Stimulated activated CD4-positive, alpha-beta T cell treated with anti-CD3 and anti-CD28 coated beads, TNF-alpha, amount 100 ng/mL, for 4 hours (primary cell): ENCODE measurements at places on chromosomes 12 and 14.

GRCh38 chr12:6074427-6074826 is 50.0 kb downstream of the VWF start:
- DNase-seq: no peak

DNA sequence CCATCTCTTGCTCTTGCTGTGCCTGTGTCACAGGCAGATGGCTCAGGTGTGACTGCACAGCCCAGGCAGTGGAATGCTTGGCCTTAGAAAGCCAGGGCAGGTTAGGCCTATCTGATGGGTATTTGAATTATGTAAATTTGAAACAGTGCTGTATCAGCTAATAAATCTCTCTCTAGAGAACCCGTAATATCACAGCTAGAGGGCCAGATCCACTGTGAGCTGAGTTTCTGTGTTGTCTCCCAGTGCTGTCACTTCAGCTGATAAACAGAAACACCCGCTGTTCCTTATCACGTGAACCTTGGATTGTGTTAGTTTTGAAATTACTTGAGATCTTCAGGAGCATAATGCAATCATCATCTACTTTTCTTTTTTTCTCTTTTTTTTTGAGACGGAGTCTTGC is 21.5 kb upstream of the ALDH2 start:
- DNase-seq: no peak

GRCh38 chr14:92668276-92668973 is 80.0 kb downstream of the LGMN start:
- DNase-seq: no peak

DNA sequence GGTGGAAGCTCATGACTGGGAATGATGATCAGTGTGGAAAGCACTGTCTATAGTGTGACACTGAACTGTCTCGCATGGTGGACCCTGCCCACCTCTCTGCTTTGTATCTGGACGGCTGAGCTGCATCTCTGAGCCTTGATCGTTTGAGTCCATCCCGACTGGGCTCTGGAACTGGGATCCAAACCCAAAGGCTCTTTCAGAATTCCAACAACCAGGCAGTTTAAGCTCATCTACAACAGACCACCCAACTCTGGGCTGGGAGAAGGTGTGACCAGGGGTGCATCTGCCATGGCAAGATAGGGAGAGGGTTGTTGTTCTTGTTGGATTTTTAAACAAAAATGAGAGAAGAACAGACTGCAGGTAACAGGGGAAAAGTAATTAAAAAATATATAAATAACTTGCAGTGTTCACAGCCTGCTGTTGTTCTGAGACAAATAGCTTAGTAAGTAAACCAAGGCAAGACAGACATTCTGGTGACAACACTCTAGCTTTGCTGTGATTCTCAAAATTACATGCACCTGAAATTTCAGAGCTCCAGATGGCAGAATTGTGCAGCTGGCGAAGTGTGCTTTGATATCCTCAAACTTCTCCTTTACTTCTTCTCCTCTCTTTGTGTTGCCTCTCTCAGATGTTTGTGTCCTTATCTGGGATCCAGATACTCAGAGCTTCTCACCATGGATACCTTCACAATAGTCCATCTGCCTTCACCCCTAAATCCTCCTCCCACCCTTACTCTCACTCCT is 209.6 kb downstream of the EMP1 start:
- DNase-seq: no peak

GRCh38 chr14:102544747-102545460 is 35.3 kb upstream of the ANKRD9 start:
- no peak for DNase-seq

DNA sequence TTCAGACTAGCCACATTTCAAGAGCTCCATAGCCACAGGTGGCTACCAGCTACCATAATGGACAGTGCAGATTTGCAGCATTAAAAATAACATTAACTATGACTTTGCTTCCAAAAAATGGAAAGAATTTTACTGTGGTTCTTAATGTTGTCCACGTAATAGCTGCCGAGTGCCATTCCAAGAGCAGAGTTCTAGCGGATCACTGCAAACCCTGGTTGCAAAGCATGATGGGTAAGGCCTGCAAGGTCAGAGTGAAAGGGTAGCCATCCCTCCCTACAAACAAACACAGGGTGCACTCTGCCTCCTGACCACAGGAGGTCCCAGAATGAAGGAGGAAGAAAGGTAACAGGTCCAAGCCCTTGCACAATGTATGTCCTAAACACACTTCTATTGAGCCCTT is 157.6 kb downstream of the DPF3 start:
- DNase-seq: no peak

DNA sequence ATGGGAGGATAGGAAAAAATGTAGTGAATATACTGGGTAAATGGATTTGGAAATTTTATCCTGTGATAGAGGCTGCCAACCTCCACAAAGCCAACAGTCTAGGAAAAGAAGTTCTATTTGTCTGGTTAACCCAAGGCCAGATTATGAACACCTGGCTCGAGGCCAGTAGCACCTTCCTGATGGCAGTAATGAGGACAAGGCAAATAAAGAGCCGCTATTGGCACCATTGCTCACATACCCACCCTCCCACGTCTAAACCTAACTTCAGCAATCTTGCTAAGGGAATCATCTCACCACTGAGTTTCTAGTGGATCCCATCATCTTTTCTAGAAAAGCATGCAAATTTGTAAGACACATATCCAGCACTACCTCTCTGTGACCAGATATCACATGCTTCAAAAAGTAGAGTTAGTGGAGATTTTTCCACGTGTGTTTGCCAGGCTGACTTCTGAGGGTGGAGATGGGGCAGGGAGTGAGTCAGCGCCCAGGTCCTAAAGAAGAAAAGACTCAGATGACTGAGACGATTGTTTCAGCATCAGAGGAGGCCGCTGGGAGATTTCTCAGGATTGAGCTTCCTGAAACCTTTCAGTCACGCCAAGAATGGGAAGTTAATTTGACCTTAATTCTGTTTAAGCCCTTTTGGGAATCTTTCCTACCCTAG is 362.9 kb downstream of the EMP1 start:
- DNase-seq: no peak

- DNase-seq: no peak
These were observed 15.5 kb downstream of the SOAT2 start for GRCh38 chr12:53118751-53119300.

GRCh38 chr12:124273630-124274029 is 21.3 kb upstream of the RFLNA start:
- no peak for DNase-seq

- DNase-seq: no peak
These were observed 8.0 kb downstream of the IFT43 start for GRCh38 chr14:75993567-75994041.

GRCh38 chr14:78153064-78153341 is 17.2 kb upstream of the NRXN3 start:
- DNase-seq: no peak

GRCh38 chr12:111748867-111749266 is 17.9 kb upstream of the ALDH2 start:
- no peak for DNase-seq

DNA sequence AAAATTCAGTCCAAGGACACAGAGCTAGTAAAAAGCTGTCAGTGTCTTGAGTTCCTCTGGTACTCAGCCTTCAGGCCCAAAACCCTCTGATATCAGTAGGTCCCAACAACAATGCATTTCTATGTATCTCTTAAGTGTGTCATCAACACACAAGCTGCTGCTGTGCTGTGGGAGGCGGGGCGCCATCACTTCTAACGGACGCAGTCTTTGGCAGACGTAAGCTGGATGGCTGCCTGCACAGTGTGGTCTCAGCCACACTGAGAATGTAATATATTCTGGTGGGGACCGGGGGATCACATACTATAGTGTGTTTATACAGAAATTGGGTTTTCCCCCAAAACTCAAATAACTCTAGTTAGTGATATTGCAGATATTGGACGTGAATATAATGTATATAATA is 123.9 kb downstream of the SUDS3 start:
- no peak for DNase-seq

GRCh38 chr12:76117751-76118150 is 33.3 kb upstream of the NAP1L1 start:
- no peak for DNase-seq

DNA sequence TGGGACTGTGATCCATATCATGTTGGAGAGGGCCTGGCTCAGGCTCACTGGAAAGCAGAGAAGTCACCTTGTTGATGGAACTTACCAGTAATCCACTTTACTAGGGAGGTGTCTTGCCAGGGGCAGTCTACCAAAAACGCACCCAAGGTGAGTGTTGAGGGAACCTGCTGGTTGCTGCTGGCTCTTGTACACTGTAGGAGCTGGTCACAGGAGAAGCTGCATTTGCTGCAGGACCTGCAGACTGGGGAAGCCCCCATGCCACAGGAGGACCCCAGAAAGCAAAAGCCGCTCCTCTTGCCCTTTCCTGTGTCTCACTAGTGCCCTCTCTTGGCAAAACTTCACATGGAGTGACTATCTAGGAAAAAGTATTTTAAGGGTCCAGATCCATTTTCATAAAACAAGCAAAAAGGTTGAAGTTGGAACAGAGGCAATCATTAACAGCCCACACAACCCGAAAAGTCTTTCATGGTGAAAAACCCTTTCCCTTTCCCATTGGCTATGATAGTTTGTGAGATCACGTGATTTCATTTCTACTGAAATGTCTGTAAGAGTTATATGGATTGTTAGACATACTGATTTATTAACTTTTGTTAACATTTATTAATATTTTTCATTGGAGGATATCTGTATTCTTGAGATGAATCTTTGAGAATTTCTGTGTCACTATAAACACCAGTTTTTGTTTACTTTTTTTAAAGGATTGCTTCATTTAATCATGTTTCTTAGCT is 59.2 kb downstream of the RASSF8 start:
- no peak for DNase-seq

GRCh38 chr12:132006056-132006680 is 56.4 kb downstream of the EP400 start:
- DNase-seq: no peak

- DNase-seq: no peak
These were observed 16.1 kb upstream of the SMOC1 start for GRCh38 chr14:69863083-69863482.

GRCh38 chr14:36019126-36019525 is 157.4 kb downstream of the PTCSC3 start:
- no peak for DNase-seq

- DNase-seq: peak; percentile 54
These were observed 75.0 kb downstream of the TGFB3 start for GRCh38 chr14:75906680-75907280.

DNA sequence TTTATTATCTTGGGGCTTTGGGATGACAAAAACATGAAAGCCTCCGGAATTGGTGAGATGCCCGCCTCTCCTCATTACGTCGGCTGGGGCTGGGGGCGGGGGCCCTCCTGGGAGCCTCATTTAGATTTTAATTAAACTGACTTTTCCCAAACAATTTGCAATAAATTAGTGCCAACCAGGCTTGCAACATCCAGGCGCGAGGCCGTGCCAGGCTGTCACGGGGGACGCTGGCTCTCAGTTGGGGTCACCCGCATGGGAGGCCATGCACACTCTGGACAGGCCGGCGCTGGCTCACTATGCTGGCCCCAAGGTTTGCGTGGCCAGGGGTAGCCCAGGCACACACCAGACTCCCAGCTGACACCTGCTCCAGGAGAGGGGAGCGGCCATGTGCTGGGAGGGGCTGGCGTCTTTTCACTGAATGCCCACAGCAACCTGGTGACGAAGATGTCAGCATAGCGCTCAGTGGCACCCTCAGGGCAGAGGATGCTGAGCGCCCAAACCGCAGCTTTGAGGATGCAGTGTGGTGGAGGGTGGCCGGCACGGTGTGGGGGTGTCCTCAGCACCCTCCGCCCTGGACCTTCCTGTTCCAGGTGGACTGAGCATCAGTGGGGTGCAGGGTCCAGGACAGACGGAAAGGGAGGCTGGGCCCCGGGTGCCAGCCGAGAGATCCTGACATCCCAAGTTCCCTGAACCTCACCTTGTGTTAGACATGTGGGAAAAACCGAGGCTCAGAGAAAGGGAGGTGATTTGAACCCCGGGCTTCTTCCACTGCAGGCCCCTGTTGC is 190.8 kb upstream of the C14orf180 start:
- no peak for DNase-seq

- DNase-seq: peak; percentile 9
These were observed 613 bp downstream of the DUSP16 start for GRCh38 chr12:12562016-12562483.

DNA sequence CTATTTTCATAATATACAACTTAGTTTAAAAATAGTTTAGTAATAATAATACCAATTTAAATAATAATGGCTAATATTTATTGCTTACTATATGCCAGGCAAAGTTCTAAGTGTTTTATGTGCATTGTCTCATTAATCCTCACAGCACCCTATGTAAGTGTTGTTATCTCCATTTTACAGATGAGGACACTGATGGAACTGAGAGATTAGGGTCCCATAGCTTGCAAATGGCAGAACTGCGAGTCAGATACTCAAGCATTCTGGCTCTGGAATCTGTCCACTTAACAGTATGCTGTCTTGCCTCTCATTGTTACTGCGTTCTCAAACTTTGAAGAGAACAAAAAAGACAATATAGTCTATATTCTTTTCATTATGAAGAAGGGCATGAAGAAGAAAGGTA is 19.0 kb downstream of the AP5M1 start:
- DNase-seq: no peak

DNA sequence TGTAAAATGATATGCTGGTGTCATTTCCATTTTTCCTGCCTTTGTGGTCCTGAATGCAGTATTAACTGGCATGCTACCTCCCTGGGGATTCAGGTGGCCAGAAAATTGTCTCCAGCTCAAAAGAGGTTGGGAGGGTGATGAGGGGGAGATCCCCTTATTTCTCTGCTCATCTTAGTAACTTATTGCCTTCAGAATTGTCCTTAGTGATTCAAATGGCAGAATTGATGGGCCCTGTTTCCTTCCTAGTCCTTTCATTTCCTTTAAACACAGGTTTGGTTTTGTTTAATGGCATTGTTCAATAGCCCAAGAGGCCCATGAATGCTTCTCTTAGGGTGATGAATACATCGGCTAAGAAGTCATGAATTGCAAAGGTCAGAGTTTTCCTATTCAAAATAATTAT is 207.0 kb downstream of the SLC41A2 start:
- DNase-seq: no peak

DNA sequence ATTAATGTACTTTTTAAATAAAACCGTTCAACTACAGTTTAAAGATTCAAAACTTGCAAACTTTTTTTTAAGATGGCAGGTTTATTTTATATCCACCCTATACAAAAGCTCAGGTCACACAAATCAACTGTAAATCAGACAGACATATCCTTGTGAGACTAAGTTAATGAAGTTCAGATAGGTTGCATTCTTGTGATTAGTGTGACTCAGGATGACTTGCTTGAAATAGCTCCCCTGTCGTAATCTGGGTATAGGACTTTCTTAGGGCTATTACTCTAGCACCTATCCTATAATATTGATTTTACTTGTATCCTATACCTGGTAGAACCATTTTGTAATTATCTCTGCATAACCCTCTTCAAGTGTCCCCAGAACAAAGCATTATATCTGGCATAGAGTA is 9.5 kb upstream of the PRKD1 start:
- DNase-seq: no peak

DNA sequence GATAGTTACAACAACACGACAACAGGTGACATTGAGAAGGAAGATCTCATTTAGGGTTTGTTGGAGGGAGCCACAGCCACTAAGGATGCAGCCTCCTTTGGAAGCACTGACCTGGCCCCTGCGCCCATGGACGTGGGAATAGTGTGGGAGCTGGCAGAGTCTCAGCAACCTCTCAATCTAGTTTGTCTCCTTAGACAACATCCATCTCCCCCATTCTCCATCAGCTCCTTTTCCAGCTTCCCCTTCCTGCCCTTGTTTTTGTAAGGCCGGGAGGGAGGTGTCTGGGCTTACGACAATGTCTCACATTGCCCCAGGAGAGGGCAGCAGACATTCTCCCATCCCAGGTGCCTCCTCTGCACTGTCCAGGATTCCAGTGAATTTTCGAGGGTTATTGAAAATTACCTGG is 170.2 kb upstream of the PZP start:
- DNase-seq: no peak

- no peak for DNase-seq
These were observed 21.3 kb upstream of the SNRPF start for GRCh38 chr12:95837240-95838038.
